ENCODE measurements at places on chromosomes 7 and 10. TPM values are rescaled to one million over a fixed set of nuclear protein-coding genes. Genes with fewer than 3 reads are reported as not detected.

The SBDS gene
- 87.3 TPM for total RNA-seq

The OR2A1 gene
- under 0.01 TPM for total RNA-seq

The ZNF853 gene
- total RNA-seq, result 1.5 TPM

The TMEM236 gene
- total RNA-seq, result under 0.01 TPM

The FGL2 gene
- total RNA-seq, result 29.9 TPM

The C10orf53 gene
- not detected for total RNA-seq

The DRGX gene
- total RNA-seq, result not detected

The FAM25A gene
- total RNA-seq, result not detected

The EVX1 gene
- total RNA-seq, result not detected

The UNCX gene
- not detected for total RNA-seq

The MYO1G gene
- total RNA-seq, result under 0.01 TPM

The LOXL4 gene
- total RNA-seq, result 78.2 TPM

The ZNF783 gene
- 19.0 TPM for total RNA-seq

The ASZ1 gene
- not detected for total RNA-seq

The ADIRF gene
- 195 TPM for total RNA-seq

The NEBL gene
- 0.17 TPM for total RNA-seq

The SPDYE2B gene
- not detected for total RNA-seq

The ASB10 gene
- not detected for total RNA-seq

The APBB1IP gene
- 6.3 TPM for total RNA-seq

The SNCG gene
- total RNA-seq, result 8.8 TPM

The RASSF4 gene
- 15.1 TPM for total RNA-seq

The OR2A2 gene
- total RNA-seq, result not detected

The INHBA gene
- 8.1 TPM for total RNA-seq

The NPFFR1 gene
- total RNA-seq, result not detected

The RARRES2 gene
- total RNA-seq, result 20.7 TPM

The GPC2 gene
- total RNA-seq, result 2.6 TPM

The TEX47 gene
- not detected for total RNA-seq

The TCERG1L gene
- not detected for total RNA-seq

The LDB3 gene
- not detected for total RNA-seq

Measured in smooth muscle cell of trachea (primary cell).